ENCODE measurements at places on chromosomes 2 and 18.

- no peak for DNase-seq
Measured at GRCh38 chr18:13539050-13539449, 187.3 kb downstream of the FAM210A start.

GRCh38 chr2:47076586-47077441 lies 78.3 kb downstream of the STPG4 start:
- DNase-seq = no peak

DNA sequence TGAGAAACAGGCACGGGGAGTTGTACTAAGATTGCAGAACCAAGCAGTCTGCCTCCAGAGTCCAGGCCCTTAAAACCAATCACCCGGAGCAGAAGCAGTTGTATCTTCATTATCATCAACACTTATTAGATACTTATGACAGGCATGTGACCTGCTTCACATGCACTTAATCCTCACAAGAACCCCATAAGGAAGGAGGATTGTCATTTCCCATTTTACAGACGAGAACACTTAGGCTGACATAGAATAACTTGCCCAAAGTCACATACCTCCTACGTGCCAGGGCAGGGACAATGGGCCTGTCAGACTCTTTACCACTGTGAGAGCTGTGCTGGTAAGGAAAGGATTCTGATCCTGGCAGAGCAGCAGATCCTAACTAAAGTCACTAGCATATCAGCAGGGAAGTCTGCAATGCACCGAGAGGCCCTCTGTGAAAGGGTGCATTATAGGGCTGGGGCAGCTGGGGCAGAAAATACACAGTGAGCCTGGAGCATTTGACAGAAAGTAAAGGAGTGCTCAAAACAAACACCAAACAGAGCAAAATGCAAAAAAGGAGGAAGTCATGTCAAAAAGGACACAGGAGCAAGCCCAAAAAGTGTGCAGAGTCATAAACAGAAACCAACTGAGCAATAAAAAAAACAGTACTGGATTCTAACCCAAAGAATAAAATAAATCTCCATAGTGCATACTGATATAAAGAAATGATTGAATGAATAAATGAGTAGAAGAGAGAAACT lies 55.9 kb upstream of the SP3 start:
- no peak for DNase-seq

- no peak for DNase-seq
Measured at GRCh38 chr18:1526991-1527390, 622.3 kb downstream of the ADCYAP1 start.

GRCh38 chr2:7083580-7084509 lies 166.6 kb downstream of the RNF144A start:
- DNase-seq = no peak

GRCh38 chr2:240498171-240498957 lies 59.4 kb downstream of the ANKMY1 start:
- DNase-seq = no peak

DNA sequence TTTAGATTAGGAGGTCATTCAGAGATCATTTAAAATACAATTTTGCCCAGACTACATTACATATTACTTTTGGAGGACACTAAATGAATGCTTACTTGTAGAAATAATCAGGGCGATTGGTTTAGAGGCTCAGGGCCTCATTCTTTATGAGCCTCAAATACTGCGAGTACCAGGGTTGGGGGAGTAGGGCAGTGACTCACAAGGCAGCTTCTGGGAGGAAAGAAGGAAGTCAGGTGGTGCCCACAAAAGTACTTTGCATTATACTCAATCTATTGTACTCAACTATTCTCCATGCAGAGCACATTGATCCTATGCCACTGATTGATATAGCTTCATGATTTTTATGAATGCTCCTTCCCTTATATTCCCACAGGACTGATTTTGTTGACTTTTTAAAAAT lies 166.9 kb downstream of the SOCS6 start:
- no peak for DNase-seq

- DNase-seq = no peak
Measured at GRCh38 chr2:2547451-2547850, 216.4 kb upstream of the MYT1L start.

GRCh38 chr2:111918383-111918806 lies 20.0 kb downstream of the MERTK start:
- DNase-seq = no peak

GRCh38 chr2:208674919-208675318 lies 268.3 kb downstream of the PTH2R start:
- DNase-seq = no peak

DNA sequence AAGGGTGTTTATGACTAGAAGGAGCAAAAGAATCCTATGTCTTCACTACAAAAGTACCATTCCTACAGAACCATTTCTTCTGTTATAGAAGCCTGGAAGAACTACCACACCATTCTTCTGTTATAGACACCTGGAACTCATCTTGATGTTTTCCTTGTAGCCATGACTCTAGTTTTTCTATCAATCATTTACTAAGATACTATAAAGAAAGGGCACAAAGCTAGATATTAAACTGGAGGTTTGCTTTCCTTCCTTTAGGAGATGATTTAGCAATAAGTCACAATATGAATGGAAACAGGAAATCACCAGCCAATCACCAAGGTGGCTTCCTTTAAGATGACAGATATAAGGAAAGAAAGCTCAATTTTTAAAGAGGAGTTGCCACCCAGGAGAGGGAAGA lies 100.3 kb upstream of the NEUROD1 start:
- DNase-seq = no peak

DNA sequence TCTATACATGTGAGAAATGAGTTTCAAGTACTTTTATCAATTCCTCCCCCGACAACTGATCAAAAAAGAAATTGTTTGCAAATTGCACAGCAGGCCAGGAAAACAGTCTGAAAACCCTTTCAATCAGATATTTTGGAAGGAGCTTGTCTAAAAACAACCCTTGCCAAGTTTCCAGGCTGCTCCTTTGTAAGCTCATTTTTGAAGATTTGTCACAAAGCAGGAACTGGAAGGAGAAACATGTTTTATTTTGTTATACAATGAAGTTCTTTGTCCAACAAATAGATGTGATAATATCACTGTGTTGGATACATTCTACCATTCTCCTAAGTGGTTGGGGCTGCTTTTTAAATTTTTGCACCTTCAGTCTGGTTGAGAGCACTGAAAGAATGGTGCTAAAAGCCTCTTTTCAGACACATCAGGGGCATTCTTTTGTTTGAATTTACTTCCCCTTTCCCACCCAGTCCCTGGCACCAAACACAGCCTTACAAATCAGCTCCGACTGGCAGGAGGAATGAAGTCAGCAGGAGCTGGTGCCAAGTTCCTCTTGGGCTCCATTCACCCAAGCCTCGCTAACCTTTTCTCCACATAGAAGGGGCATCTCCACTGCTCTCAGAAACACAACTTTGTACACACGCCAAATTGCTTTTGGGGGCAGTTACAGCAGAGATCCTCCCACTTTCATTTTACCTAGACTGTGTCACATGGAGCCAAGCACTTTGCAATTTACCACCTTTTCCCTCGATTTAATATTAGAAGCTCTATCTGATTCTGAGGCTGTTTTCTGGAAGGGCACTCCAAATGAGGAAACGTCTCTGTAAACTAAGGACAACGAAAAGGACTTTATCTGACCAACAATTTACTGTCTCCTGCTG lies 88.0 kb downstream of the C1D start:
- DNase-seq = no peak

- no peak for DNase-seq
Measured at GRCh38 chr2:207291625-207292252, 126.0 kb upstream of the KLF7 start.

DNA sequence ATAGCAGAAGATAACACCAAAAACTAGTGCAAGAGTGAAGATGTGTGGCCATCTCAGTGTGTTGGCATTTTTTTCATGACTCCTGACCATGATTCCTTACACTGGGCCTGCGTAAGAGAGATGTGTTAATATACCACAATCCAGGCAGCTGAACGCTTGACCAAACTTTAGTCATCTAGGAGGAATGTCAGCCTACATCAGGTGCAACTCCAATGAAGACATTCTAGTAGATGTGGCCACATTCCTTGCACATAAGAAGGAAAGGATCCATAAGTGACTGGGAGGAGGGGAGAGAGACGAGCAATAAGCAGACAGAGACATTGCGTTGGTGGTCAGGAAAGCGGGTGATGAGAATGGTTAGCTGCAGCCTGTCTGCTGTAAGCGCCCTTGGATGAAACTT lies 42.6 kb downstream of the CYRIA start:
- DNase-seq = no peak

DNA sequence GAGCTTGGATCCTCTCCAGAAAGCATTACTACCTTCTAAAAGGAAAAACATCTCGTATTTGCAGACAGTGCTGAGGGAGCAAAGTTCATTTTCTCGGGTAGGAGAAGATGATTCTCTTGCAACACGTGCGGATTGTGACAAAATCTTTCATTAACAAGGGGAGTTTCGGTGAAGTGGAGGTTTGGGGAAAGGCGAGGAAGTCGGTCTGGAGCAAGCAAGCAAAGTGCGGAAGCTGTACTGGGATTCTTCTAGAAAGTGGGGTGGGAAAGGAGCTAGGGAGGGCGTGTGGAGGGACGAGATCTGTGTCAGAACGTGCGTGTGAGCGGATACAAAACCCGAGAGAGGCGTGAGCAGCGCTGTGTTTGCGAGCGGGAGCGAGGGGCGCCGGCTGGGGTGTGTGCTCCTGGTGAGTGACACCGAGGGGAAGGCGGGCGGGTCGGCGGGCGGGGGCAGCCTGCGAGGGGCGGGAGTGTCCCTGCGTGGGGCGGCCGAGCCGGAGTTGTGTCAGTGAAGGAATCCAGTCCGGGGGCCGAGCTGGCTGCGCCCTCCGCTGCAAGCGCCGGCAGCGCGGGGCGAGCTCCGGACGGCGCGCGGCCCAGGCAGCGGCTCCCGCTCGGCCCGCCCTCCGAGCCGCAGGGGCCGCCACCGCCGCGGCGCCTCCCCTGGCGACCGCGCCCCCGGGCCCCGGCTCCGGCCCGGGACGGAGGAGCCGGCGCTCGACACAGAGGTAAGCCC lies at the start of gene SPATS2L:
TSS of gene SPATS2L (plus strand) at position 498 of the 735 bp plus-strand sequence. CDS start 82,552 bp downstream, outside the sequence.
- DNase-seq = peak; percentile 45

DNA sequence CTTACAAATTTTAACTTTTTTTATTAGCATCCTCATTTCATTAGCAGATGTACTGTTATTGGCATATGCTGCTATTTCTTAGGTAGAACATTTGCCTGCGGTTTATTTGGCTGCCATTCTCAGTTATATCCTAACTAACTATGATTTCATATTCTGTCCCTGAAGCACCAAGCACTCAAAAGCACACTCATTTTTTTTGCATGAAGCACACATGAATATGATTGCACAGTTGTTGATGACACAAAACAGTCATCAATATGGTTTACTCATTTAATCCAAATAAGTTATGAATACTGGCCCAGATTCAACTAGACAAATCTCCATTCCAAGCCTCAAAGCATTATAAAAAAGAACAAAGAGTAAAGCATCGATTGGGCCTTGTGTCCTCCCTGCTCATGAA lies 129.4 kb upstream of the CNTNAP5 start:
- DNase-seq = no peak

GRCh38 chr2:227394401-227394800 lies 6.7 kb upstream of the SCYGR1 start:
- DNase-seq = no peak

GRCh38 chr2:2731101-2731815 lies 400.2 kb upstream of the MYT1L start:
- DNase-seq = no peak

GRCh38 chr18:23077493-23078256 lies 57.6 kb upstream of the CABLES1 start:
- no peak for DNase-seq

- DNase-seq = no peak
Measured at GRCh38 chr2:215782965-215783364, 230.4 kb downstream of the MREG start.

GRCh38 chr2:20935168-20935775 lies 108.6 kb downstream of the APOB start:
- no peak for DNase-seq

DNA sequence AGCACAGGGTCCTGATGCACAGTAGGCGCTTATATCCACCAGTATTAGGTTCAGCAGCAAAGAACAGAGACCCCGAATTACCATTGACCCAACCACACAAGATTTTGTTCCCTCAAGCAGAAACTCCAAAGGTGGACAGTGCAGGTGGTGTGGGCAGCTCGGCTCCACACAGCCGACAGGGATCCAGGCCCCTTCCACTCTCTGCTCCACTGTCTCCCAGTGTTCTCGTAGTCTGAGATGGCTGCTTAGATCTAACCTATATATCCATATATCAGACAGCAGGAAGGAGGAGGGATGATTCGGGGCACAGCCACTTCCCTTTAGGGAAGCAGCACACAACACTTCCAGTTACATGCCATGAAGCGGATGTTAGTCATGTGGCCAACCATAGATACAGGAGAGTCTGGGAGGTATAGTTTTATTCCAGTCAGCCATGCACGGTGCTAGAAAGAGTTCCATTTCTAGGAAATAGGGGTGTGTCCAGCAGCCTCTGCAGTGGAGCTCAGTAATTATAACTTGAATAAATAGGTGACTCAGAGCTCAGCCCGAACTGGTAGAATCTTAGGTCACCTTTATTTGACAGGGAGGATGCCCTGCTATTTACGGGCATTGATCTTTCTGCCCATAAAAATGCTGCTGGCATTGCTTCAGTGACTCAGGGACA lies 158.9 kb downstream of the TWIST2 start:
- no peak for DNase-seq

DNA sequence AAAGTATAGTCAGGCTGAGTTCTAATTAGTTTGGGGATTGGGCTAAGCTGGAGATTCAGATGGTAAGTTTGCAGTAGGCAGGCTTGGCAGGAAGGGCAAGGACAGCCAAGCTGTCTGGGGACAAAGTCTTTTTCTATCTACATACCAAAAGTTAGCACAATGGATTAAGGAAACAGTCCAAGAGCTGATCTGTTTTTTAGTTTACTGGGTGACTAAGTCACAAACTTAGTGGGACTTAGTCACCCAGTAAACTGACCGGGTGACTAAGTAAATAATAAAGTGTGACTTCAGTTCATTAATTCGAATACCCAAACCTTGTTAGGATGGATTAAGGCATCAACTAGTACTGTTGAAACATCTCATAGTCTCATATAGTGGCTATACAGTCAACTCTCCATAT lies 1386.0 kb upstream of the CELF4 start:
- no peak for DNase-seq

GRCh38 chr2:202780514-202781021 lies 91.0 kb downstream of the ICA1L start:
- no peak for DNase-seq

DNA sequence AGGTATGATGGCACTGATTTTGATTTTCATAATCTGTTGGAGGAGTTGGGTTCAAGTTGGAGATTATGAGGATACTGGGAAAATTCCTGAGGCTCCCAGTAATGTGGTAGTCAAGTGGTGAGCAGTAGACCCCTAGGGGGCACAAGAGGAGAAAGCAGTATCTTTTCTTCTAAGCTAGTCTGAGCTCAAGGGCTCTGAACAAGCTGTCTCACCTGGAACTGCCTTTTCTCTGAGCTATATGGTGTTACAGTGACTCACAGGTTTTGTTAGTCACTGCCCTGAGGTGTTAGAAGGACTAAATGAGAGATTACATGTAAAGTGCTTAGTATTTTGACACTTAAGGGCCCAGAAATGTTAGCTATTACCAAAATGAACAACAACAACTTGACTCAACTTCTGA lies 42.2 kb downstream of the CD302 start:
- no peak for DNase-seq

- DNase-seq = no peak
Measured at GRCh38 chr2:108625186-108625827, 91.0 kb downstream of the LIMS1 start.

Data from stimulated activated CD8-positive, alpha-beta memory T cell treated with anti-CD3 and anti-CD28 coated beads, Interleukin-2, amount 100 ng/mL, for 48 hours (primary cell).